ENCODE measurements at places on chromosomes 4 and X.

GRCh38 chr4:53586121-53586816, 5.0 kb downstream of the LNX1 start:
- DNase-seq: no peak

DNA sequence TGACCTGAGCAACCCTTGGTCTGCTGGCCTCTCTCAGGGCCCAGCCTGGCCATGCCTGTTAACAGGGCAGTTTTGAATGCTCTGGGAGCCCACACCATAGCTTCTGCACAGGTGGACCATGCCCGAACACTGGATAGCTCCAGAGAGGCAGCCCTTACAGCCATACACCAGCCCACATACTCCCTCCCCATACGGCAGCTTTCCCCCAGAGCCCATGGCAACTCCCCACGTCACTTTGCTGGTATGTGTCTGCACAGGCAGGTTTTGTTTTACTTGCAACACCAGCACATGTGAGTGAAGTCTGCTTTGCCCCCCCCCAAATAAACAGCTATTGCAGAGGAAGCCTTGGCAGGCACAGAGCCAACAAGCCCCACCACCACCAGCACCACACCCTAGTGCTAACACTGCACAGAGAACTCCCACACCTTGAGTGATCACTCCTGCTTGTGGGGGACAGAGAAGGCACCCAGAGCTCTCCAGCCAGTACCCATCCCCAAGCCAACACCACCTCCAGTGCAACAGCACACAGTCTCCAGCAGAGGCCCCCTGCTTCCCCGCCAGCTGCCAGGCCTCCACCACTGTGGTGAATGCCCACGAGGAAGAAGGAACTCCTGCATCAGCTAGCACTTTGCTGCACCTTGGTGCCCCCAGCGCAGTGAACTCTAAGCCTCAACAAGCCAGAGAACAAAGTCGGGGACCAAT, 87.3 kb downstream of the STPG2 start:
- no peak for DNase-seq

GRCh38 chr4:138697851-138698250, 317.7 kb upstream of the NOCT start:
- DNase-seq: no peak

DNA sequence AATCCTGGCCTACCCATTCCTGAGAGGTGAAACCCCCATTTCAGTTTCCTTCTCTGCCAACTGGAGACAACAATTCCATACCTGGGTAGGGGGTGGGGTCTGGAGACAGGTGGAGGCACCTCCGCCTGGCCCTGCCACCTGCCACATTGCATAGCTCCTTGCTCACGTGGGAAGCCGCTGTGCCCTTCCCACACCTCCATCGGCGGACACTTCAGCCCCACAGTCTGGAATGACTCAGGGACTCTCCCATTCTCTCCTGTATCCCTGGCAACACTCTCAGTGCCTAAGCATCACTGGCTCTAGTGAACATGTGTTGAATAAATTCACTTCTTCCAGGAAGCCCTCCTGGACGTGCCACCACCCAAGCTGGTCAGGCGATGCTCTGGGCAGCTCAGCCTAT, 21.7 kb downstream of the PPP2R2C start:
- DNase-seq: no peak

DNA sequence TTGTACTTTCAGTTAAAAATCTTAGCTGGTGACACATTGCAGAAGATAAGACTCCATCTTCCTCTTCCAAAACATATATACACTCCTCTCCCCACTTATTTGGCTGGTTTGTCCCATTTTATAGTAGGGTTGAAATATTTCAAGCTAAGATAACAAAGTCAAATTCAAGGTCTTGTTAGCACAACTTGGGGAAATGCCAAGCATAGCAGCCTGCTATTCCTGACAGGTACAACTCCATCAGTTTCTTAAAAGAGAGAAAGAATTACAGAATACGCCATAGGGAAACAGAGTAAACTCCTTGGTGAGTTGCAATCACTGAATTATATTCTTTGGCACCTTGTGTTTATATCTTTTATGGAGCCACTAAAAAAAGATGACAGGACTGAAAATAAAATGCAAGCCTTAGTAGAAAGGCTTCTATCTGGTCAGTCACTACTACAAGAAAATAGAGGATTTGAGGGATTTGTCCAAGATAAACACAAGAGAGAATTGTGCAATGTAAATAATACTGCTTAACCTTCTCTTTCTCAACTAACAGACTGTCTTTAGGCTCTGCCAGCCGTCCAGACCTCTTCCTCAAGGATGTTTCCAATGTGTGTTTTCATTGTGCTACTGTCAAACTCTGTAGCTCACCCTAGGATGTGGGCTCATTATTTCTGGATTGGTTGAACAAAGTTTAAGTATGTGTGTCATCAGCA, 170.3 kb downstream of the VEGFC start:
- DNase-seq: no peak

DNA sequence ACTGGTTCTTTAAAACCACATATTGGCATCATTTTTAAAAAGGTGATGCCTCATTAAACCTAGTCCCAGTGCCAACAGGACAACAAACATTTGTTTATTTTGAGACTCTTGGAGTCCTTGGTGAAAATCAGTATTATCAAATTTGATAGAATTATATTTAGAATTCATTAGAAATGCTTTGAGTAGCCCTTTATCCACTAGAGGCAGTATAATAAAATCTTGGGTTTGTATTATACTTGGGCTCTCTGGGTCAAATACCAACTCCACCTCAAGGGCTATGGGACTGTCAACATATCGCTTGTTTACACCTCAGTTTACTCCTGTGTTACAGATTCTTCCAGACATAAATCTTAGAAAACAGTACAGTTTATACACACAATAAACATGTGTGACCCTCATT, 335.7 kb upstream of the FSTL5 start:
- no peak for DNase-seq

DNA sequence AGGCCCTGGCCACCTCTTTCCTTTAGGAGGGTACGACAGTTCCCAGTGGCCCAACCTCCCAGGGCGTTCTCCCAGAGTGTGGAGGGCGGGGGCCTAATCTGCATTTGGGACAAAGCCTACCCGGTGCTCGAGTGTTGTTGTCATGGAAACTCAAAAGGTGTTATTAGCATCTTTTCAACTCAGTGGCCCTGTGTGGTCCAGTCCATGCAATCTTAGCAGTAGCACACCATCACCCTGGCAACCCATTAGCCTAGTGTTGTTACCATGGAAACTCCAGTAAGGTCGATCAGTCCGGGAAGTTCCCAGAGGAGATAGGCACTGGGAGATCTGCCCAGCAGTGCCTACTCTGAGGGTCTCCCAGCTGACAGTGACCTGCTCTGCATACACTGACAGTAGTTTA, 20.2 kb downstream of the APLN start:
- DNase-seq: no peak

DNA sequence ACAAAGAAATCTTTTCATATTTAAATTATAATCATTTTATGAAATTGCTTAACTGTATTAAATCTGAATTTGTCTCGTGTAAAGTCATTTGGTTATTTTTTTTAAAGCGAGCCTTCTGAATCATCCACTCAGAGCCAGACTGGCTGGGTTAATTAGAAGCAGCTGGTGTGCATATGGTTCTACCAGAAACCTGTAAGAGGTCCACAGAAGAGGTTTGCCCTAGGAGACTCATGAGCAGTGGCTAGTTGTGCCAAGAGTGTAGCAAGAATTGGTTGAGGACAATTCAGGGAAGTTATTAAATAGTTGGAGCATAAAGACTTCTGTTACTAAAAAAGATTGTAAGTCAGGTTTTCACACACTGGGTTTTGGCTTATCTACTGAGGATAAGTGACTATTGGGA, 267.4 kb downstream of the IL1RAPL2 start:
- DNase-seq: no peak

DNA sequence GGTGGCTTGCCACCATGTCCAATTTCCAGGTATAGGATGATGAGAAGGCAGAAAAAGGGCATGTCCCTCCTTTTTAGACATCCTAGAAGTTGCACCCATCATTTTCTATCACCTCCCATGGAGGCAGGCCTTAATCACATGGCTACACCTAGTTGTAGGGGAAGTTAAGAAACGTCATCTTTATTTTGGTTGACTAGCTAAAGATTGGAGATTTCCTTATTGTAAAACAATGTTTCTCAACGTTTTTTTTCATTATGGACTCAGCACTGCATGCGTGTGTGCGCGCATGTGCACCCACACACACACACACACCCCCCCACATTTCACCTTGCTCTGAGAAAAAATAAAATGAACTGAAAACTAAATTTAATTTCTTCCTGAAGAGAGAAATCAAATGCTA, 2.0 kb upstream of the CXCL9 start:
- DNase-seq: no peak

GRCh38 chr4:59369229-59369628, 1830.9 kb upstream of the ADGRL3 start:
- DNase-seq: no peak

- peak; percentile 3 for DNase-seq
These were observed at the start of gene RNF150 for GRCh38 chr4:141133146-141133998. Gene RNF150 (minus strand): TSS chr4:141133469.

DNA sequence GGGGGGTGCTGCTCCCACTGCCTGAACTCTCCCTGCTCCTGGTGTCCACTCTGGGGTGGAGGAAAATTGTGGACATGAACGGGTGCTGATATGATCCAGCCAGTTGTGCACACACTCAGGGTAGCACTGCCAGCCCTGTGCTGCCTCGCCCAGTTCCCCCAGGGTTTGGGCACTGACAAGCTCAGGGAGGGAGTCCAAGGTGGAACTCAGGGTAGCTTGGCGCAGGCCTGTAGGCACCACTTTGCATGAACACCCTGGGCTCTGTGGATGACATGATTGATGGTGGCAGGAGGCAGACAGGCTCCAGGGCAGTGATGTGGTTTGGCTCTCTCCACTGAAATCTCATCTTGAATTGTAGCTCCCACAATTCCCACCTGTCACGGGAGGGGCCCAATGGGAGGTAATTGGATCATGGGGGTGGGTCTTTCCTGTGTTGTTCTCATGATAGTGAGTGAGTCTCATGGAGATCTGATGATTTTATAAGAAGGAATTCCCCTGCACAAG, 572.0 kb upstream of the PABPC4L start:
- DNase-seq: no peak

GRCh38 chr4:1260418-1261106, 11.6 kb upstream of the CTBP1 start:
- no peak for DNase-seq

DNA sequence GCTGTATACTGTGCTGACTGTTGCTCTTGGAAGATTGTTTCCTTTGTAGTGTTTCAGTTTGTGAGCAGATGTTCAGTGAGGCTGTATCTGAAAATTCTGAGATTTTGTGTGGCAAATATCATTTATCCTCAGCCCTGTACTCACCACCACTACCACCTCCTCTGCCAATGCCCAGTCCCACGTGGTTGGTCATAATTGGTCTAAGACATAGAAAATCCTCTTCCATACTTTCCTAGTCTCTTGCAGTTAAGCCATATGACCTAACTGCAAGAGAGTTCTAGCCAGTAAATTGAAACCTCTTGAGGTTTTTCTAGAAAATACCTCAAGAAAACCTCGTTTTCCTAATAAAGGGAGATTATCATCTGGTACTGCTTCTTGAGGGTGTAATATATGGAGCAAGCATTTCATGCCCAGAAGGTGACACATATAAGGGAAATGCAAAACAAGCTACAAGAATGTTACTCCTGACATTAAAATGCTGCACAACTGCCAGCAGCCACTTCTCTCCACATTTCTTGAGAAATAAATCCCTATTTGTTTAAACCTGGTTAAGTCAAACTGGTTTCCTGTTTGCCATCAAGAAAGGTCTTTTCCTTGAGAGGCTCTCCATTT, 32.8 kb downstream of the ABCE1 start:
- no peak for DNase-seq

DNA sequence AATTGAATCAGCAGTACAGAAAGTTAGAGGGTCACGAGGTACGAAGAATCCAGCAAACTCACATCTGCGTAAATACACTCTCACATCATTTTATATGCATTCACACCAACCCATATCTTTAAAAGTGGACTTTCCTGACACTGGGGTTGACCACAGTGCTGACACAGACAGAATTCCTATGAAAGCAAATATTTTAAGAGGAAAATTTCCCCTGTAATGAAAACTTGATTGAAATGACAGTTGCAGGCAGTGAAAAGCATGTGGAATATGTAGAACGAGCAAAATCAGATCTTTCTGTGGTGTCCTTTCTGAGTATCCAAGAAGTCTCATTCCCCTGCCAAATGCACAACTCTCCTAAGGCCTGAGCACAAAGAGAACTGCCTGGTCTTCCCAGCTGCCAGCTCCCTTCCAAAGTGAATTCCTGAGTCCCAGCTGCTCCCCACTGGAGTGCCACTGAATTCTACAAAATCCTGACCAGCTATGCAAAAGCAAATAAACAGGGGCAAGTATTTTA, 50.5 kb upstream of the FAM9C start:
- no peak for DNase-seq

- no peak for DNase-seq
These were observed 25.2 kb upstream of the SORCS2 start for GRCh38 chr4:7166981-7167700.

- no peak for DNase-seq
These were observed 111.5 kb downstream of the POLA1 start for GRCh38 chrX:24805201-24805600.

DNA sequence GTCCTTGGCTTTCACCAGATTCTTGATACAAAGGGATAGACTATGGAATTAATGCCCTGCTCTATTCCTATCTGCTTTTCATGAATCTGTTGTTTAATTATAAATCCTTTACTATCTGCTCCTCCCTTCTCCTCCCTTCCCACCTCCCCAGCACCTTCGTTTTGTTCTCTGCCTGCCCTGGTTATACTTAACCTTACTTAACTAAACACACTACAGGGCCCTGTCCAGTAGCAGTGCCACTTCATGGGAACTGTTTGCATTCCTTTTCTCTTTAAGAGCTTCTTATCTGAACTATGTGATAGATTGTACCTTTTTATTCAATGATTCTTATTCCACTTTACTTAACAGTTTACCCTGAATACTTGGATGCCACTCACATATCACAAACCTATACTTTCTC, 830 bp downstream of the HOPX start:
- DNase-seq: no peak

GRCh38 chr4:102612824-102613366, 111.7 kb downstream of the NFKB1 start:
- no peak for DNase-seq

- DNase-seq: no peak
These were observed 87.6 kb upstream of the PLAC1 start for GRCh38 chrX:134745636-134746409.

DNA sequence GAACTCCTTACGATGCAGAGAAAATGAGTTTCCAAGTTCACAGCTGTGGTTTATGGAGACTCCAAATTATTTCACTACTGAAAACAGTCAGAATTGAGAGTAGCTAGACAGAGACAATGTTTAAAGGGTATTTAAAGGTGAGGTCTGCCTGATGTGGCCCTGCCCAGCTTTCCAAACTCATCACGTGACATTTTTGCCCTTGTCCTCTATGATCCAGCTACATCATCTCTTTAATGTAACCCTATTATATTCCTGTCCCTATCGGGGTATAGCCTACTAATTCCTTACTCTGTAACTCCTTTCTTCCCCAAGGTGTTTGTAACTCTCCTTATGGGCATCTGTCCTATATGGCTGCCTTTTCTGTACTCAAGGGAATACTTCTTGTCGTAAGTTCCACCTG, 297.2 kb downstream of the GRXCR1 start:
- DNase-seq: no peak

- DNase-seq: no peak
These were observed 251.1 kb downstream of the GLUD2 start for GRCh38 chrX:121298499-121298898.

GRCh38 chrX:153806999-153807575, 12.6 kb downstream of the SSR4 start:
- DNase-seq: no peak

- DNase-seq: no peak
These were observed 37.8 kb downstream of the ABCB7 start for GRCh38 chrX:75118296-75118695.

- no peak for DNase-seq
These were observed 12.1 kb upstream of the ARSF start for GRCh38 chrX:3029129-3029528.
